ENCODE measurements at places on chromosomes 7 and 10. TPM values are rescaled to one million over a fixed set of nuclear protein-coding genes. Genes with fewer than 3 reads are reported as not detected.

The ALOX5 gene
- 0.40 TPM for total RNA-seq

The SH2D4B gene
- total RNA-seq: under 0.01 TPM

The OR6B1 gene
- not detected for total RNA-seq

The SLIT1 gene
- 0.04 TPM for total RNA-seq

The CALML5 gene
- not detected for total RNA-seq

The NPC1L1 gene
- not detected for total RNA-seq

DNA sequence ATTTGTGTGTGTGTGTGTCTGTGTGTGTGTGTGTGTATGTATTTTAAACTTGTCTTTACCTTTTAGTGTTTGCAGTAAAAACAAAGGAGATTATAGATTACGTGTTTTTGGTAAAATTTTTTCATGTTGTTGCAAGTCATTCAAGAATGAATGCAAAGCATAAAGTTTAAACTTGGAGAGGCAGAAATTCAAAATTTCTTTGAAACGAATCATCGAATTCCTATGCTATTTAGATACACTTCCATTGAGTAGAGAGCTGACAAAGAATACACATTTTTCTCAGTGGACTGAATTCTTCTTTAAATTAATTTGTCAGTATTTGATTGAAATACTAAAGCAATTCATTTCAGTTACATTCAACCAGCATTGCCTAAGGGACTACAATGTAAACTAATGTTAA is 66.0 kb upstream of the HDAC9 start:
- no peak for DNase-seq

GRCh38 chr10:35458500-35459448 is 122.5 kb downstream of the CCNY start:
- no peak for DNase-seq

DNA sequence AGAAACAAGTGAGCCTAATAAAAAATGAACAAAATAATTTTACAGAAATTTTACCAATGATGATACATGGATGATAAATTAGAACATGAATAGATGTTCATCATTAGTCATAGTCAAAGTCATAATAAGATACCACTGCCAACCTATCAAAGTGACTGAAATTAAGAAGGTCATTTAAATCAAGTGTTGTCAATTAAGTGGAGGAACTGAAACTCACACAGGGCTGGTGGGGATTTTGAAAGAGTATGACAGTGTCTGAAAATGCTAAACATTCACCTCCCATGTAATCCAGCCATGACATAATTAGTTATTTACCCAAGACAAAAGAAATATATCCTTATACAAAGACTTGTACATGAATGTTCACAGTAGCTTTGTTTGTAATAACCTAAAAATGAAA is 57.1 kb upstream of the DYNC1I1 start:
- DNase-seq: no peak

- no peak for DNase-seq
Measured at GRCh38 chr10:23310404-23310803, 34.2 kb downstream of the C10orf67 start.

DNA sequence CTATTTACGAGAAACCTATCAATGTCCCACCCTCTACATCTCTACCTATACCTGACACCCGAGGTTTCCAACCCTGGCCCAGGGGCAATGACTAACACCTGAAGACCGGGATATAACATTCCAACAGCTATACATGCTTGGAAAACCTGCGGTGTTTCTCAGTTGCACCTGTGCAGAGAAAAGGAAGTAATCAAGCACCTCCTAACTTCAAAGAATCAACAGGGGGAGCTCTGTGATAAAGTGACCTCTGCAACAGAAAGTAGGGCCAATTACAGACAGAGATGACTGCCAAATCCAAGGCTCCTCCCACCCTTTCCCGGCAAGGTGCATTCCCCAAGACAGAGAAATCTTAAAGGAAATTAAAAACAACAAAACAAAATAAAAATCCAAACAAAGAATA is 41.3 kb downstream of the CCDC6 start:
- no peak for DNase-seq

- DNase-seq: no peak
Measured at GRCh38 chr10:12338981-12339380, 10.4 kb upstream of the CAMK1D start.

DNA sequence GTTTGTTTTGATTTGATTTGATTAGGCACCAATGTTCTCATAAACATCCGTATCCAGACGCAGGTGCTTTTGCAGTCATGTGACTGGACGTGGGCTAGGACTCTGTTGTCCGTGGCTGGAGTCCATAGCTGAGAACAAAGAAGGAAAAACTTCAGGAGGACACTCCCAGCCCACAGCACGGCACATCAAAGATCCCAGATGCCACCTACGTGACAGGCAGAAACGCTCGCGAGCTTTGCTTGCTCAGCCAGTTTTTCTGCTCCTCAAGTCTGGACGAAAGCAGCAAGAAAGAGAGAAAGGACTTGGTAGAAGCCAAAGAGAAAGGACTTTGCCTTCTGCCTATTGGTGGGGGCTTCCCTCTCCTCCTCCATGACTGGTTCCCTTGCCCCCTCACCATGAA is 6.9 kb upstream of the ZKSCAN1 start:
- DNase-seq: no peak

DNA sequence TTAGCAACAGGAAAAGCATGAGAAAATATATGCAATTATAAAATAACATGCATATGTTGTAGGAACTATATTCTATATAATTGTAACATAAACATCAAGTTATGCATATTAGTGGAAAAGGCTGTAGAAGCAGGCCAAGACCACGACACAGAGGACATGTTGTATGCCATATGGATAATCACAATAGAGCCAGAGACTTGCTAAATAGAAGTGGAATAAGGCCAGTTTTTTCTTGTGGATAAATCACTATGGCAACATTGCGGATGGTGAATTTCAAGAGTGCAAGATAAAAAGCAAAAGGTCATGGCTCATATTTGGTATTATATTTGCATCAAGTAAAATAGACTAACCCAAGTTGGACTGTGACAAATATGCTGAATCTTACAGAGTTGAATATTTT is 93.0 kb downstream of the PCDH15 start:
- no peak for DNase-seq

- no peak for DNase-seq
Measured at GRCh38 chr7:34064519-34065158, 159.3 kb downstream of the BMPER start.

DNA sequence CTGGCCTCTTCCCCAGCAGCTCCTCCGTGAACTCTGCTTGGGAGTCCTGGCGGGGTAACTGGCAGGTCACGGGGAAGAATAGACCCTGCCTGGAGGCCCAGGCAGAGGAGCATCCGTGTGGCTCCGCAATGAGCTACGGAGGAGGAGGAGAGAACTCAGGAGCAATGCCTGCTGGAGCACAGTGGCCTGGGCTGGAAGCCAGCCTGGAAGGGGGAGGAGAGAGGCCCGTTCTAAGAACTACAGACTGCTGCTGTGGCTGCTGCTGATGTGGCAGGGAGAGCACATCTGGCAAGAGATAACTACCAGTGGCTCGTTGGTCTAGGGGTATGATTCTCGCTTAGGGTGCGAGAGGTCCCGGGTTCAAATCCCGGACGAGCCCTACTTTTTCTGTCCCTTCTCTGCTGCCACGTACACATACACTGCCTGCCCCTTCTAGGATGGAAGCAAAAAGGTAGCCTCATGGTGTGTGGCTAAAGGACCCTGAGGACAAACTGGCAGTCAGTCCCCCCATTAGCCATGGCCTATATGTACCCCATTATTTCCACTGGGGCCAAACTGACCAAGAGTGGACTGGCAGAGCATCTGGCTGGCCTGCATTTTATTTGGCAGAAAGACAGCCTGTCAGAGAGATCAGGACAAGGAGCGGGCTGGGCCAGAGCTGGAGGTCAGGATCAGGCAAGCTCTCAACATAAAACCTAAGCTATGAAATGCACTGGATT is 7.7 kb upstream of the OPN1SW start:
- DNase-seq: no peak

- DNase-seq: no peak
Measured at GRCh38 chr7:137354961-137355360, 11.4 kb upstream of the PTN start.

DNA sequence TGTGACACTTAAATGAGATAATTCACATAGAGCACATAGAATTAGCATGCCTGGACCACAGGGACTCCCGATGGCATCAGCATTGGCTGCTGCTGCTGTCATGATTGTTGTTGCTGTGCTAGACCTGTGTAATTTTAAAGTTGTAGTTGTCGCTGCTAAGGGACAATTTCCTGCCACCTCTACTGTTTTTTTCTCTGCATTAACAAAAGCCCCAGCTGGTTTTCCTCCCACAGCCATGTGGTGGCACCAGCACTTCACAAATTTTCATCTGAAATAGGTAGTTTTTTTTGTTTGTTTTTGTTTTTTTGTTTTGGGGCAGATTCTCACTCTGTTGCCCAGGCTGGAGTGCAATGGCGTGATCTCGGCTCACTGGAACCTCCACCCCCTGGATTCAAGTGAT is 25.4 kb upstream of the PRXL2A start:
- DNase-seq: no peak

DNA sequence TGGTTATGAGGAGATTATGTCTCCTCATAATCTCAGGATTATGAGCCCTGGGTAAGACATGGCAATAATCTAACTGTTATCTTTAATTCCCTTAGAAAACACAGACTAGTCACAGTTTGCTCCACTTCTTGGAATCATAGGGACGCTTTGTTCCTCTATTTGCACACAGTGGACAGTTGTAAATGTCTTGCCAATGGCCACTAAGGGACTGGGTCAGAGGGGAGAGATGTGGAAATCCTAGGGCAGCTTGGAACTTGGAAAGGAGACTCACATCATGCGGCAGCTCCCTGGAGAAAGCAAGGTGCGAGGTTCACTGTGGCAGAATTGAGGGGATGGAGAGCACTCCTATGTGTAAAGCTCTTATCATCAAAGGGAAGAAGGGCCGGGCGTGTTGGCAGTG is 266.1 kb downstream of the PRPF18 start:
- DNase-seq: no peak

DNA sequence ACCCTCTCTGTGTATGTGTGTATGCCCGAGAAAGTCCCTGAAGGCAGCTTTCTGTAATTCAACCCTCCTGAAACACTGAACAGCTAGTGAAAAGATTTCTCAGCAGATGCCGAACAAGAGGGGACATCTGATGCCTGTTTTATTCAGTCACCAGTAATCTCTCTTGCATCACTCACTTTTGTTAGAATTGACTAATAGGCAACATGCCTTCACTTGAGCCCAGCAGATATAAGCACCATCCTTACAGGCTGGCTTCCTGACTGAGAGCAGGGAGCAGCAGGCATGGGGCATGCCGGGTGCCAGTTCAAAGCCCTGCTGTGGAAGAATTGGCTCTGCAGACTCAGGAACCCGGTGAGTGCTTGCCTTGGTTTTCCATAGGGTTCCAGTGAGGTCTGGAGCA is at the start of gene ABCA13:
Gene ABCA13 (plus strand): TSS at position 257 of the 400 bp plus-strand sequence. CDS start 26 bp downstream, at position 283.
- DNase-seq: no peak

GRCh38 chr7:101728128-101728527 is 89.3 kb upstream of the CUX1 start:
- no peak for DNase-seq

DNA sequence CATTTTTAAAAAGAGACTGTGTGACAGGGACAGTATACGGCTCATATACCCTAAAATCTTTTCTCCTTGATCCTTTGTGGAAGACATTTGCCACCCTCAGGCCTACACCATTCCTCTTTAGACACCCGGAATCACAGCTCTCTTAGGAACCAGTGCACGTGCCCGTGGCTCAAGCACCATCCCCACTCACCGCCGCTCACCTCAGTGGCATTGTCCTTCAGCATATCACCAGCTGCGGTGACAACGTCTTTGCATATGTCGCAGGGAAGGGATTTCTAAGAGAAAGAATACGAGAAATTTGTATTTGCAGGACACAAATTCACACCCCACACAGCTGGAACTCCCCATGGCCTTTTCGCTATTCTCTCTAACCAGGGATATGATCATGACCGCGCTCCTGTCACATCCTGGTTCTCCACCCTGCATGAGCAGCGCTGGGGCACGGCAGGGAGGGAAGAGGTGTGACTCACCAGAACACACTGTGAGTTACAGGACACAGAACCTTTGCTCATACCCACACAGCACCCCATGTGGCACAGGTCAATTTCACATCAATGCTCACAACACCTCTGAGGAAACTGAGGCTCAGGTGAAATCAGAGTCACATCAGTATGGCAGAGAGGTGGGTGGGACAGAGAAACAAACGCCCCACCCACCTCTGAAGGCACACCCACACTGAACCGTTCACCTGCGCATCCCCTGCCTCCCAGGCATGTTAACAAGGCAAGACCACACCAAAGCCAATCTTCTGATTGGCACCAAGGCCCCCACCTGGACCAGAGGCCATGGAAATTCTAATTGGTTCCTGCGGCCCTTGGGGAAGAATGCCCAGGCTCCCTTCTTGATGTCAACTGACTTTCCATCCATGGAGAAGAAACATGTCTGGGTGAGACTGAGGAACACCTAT is 19.2 kb downstream of the PSAP start:
- DNase-seq: no peak

- no peak for DNase-seq
Measured at GRCh38 chr10:130438861-130439260, 302.7 kb downstream of the GLRX3 start.
